ENCODE measurements at places on chromosomes 5 and 9.

DNA sequence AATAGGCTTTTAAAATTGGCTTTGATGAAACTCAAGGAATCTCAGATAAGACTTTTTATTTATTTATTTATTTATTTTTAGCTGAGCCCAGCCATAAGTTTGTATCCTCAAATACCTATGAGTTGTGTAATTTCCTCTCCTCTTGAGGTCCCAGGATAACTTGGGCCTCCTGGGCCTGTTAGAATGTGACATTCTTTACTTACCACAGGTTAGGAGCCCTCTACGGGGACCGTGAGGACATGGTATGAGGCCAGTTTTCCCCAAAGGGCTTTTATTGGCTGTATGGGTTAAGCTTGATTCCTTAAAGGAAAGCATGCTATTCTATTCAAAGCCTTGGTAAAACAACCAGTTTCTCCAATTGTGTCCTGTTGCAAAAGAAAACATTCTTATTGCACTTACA is 16.9 kb downstream of the SHISAL2B start:
- DNase-seq: no peak

DNA sequence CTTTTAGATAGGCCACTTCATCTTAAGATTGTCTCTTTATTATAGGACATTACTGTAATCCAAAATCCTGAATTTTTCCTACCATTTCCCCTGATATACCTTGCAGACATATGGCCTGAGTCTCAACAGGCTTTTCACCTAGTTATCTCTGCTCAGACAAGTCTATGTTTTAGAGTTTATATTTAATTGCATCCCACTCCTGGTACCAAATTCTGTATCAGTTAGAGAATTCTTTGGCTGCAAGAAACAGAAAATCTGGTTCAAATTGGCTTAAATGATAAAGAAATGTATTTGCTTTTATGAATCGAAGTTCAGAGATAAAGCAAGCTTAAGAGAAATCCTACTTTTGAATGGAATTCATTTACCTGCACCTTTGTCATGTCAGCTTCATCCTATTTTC is 102.2 kb upstream of the OSMR start:
- no peak for DNase-seq

GRCh38 chr5:168432903-168433302 is 53.4 kb upstream of the RARS1 start:
- DNase-seq: no peak

- no peak for DNase-seq
These were observed at the start of gene STK32A for GRCh38 chr5:147234825-147235635. STK32A (plus strand) TSS chr5:147235026; CDS start chr5:147239635, 4,609 bp downstream.

- no peak for DNase-seq
These were observed 2.2 kb upstream of the SLC38A9 start for GRCh38 chr5:55714339-55714738.

DNA sequence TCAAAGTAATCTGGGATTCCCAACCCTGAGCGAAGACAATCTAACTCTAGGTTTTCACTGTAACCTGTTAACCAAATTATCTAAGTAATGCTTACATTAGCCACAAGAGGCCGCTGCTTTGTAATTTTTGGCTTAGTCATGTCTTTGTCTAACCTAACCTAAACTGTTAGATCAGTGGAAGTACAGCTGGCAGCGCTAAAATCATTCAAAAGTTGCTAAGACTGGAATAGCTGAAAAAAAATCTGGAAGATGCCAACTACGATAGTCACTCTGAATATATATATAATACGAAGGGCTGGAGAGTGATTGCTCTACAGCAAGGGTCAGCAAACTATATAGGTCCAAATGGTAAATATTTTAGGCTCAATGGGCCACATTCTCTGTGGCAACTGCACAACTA is 60.2 kb downstream of the FBXO38 start:
- no peak for DNase-seq

DNA sequence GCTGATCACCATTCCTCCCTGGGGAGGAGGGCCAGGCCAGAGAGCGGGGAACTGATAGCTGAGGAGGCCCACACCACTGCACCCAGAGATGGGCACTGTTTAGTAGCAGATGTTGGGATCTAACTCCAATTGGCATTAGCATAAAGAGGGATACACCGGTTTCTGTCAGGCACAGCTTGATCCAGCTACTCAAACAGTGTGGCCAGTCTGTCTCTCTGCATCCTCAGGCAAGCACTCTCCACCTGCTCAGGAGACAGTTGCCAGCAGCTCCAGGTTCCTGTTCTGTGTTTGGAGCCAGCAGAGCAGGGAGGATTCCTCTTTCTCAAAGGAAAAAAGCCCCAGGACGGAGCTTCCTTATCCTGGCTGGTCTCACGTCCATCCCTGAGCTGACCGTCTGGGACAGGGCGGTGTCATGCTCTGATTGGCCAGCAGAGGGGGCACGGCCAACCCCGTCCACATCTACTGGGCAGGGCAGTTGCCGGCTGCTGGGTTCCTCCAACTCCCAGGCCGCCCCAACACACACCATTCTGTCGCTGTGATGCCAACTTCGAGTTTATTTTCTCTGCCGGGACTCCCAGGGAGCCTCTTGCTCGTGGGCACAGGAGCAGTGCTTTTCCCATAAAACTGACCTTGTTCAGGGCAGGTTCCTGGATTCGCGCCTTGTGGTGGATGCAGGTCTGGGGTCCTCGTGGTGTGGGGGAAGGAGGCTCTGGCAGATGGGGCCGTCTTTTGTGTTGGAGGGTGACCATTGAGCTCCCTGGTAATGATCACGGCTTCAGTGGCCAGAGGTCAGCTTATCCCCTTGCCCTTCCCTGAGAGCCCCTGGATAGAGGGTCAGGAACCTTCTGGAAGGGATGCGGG is 47.9 kb downstream of the COL5A1 start:
- DNase-seq: no peak

DNA sequence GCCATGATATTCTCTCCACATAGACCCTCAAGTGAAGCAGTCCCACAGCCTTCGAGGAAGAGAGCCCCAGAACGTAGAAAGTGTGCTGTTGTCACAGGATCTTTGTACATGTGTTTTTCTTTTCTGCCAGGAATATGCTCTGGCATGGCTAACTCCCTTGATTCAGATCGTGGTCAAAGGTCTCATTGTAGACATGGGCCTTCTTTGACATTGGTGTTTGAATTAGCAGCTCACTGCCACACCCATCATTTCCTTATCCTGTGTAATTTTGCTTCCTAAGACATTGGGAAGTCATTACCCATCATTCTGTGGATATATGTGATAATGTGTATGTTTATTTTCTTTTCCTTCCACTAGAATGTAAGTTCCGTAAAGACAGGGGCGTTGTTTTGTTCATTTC is 25.5 kb downstream of the MTRR start:
- no peak for DNase-seq

DNA sequence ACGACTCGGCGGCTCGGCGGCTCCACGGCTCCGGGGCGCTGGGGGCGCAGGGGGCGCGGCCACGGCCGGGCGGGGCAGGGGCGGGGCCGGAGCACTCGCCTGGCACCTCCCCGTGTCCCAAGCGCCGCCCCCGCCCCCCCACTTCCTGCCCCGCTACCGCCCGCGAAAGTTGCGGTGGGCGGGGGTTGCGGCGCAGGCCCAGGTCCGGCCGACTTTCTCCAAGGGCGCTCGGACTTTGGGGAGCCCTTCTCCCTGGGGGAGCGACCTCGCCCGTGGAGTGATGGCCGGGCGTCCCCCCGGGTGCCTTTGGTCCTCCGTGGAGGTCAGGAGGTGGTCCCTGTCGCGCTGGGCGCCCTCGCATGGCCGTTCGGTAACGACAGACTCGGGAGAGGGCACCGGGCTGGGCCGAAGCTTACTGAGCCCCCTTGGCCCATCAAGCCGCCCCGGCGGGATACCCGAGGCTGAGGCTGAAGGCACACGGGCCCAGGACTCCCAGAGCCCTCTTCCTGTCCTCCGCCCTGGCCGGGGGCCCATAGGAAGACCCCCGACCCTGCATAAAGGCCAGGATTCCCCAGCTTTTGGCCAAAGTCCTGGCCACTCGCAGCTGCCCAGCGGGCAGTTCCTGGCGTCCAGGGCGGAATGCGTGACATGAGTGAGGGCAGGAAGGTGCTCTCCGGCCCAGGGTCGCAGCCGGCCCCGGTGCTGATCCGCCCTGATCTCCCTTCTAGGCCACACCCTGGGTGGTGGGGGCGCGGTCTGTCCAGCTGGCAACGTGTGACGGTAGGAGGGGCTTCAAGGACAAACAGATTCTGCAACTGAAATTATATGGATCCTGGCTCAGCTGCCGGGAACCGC is 883 bp upstream of the VAV2 start:
- peak; percentile 61 for DNase-seq

GRCh38 chr5:66680804-66681203 is 84.6 kb downstream of the MAST4 start:
- DNase-seq: no peak

DNA sequence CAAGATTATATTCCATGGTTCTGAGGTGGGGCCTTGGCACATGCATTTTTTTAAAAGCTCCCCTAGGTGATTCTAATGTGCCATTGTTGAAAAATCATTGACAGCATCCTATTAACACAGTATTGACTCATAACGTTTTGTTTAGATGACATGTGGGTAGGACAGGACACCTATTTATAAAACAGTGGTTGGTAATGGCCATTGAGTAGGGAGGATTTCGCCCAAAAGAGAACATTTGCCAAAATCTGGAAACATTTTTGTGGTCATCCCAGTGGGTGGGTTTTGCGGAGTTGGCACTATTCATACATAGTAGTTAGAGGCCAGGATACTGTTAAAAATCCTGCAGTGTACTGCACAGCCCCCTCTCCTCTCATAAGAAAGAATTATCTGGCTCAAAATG is 6.4 kb upstream of the CHD1 start:
- DNase-seq: no peak

GRCh38 chr9:105834404-105834803 is 140.1 kb downstream of the TMEM38B start:
- no peak for DNase-seq

DNA sequence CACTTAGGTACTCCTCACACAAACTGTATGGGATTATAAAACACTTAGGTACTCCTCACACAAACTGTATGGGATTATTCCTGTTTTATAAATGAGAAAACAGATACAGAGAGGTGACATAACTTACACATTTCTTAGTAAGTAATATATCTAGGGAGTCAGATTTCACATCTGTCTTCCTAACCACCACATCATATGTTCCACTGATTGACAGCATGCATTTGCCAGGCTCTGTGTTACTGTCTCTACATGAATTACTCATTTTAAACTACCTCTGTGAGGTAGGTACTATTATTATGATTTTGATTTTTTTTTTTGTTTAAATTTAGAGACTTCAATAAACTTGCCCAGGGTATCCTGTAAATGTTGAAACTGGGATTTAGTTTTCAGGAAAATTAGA is 232.7 kb downstream of the CCDC171 start:
- no peak for DNase-seq

DNA sequence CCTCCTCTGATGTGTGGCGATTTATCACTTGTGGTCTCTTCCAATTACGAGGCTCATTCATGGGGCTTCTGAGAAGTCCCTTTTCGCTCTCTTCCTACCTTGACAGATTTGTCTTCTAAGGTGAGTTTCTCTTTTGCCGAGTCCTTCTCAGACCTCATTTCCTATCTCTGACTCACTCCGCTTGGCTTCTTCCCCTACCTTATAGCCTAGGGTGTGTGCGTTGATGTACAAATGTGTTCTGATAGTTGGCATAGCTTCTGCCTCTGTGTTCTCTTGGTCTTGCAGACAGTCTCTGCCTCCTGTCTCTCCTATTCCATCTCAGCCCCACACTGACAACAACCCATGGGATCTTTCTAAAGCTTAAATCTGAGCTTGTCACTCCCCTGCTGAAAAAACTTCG is 56.9 kb upstream of the SHB start:
- no peak for DNase-seq

GRCh38 chr5:17343675-17344074 is 126.2 kb downstream of the BASP1 start:
- DNase-seq: no peak

GRCh38 chr5:14187157-14187556 is 44.0 kb downstream of the TRIO start:
- DNase-seq: no peak

- no peak for DNase-seq
These were observed 10.6 kb downstream of the TRAF1 start for GRCh38 chr9:120915854-120916470.

DNA sequence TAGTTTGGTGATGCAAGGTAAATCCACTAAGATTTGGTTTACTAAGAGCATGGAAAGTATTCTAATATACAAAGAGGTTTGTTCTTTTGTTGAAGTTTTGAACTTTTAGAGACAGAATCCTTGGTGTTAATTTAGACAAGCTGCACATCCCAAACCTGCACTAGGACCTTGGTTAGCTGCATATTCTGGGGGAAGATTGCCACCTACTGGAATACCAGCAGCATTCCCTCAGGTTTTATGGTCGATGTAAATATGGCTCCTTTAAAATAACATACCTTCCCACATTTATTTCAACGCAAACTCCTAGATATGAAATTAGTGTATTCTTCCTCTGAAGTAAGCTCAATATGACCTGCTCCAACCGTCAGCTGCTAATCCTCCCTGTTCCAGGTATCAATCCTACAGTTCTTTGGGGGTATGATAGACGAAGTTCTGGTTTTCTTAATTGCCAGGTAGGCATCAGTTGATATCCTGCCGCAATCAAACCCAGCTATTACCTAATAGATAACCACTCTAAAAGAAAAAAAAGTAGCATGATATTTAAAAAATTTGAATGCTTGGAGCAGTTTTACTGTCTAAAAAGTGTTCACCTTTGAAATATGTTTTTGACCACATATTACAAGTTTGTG is 624.1 kb downstream of the ISL1 start:
- DNase-seq: no peak

- no peak for DNase-seq
These were observed at the start of gene ARSI for GRCh38 chr5:150302301-150303069. ARSI (minus strand) TSS chr5:150302905; CDS start chr5:150302373, 532 bp downstream.

DNA sequence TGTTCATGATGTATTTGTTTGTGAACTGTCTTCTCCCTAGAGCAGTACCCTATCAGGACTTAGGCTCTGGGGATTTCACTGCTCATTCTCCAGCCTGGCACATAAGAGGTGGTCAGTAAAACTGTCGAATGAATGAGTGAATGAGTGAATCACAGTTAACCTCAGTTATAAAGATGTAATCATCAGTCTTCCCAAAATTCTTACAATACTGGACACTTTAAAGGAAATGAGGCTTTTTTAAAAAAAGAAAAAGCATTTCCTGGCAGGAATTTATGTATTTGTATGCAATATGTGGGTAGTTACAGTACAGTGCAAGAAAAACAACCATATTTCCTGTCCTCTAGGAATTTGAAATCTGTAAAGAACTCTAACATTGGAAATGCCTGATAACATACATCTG is 59.6 kb downstream of the RAI14 start:
- DNase-seq: no peak

- DNase-seq: no peak
These were observed 36.3 kb downstream of the SPATA31D1 start for GRCh38 chr9:82024908-82025307.

DNA sequence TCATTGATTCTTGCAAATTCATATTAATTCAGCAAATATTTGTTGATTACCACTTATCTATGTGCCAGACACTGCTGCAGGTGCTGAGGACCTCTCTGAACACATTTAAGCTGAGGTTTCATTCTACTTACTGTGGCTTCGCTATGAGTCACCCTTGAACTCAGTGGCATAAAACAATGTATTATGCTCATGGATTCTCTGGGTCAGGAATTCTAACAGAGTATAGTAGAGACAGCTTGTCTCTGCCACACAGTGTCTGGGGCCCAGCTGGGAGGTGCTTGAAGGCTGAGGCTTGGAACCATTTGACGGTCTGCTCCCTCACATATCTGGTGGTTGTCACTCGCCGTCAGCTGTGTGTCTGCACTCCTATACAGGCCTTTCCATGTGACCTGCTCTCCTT is 124.3 kb upstream of the NR3C1 start:
- no peak for DNase-seq
